GM12878 (cell line): ENCODE measurements at places on chromosomes 1 and 21. TPM values are rescaled to one million over a fixed set of nuclear protein-coding genes. Genes with fewer than 3 reads are reported as not detected.
A peak's percentile ranks its signal among the peaks of the same experiment; 100 is the strongest.

EDN2 gene
- 0.74 and 0.98 TPM in 2 replicates for total RNA-seq

CEP170 gene
- total RNA-seq = 49.4 and 56.5 TPM in 2 replicates

SEMA6C gene
- total RNA-seq = 1.4 and 1.6 TPM in 2 replicates

ITLN2 gene
- total RNA-seq = not detected in 2 replicates

CTSS gene
- 49.9 and 50.3 TPM in 2 replicates for total RNA-seq

CPT2 gene
- total RNA-seq = 26.9 and 29.4 TPM in 2 replicates

SNX7 gene
- total RNA-seq = 0.19 and 0.31 TPM in 2 replicates

ADAMTS4 gene
- total RNA-seq = 0.05 and 0.13 TPM in 2 replicates

ZSCAN20 gene
- 4.4 and 4.7 TPM in 2 replicates for total RNA-seq

STUM gene
- 0.10 TPM in 1 of 2 replicates, not detected in the other for total RNA-seq

DNALI1 gene
- not detected in 2 replicates for total RNA-seq

KRTAP19-1 gene
- not detected in 2 replicates for total RNA-seq

MYCL gene
- total RNA-seq = 1.4 and 1.7 TPM in 2 replicates

REN gene
- not detected in 2 replicates for total RNA-seq

OLIG2 gene
- not detected in 2 replicates for total RNA-seq

DNA sequence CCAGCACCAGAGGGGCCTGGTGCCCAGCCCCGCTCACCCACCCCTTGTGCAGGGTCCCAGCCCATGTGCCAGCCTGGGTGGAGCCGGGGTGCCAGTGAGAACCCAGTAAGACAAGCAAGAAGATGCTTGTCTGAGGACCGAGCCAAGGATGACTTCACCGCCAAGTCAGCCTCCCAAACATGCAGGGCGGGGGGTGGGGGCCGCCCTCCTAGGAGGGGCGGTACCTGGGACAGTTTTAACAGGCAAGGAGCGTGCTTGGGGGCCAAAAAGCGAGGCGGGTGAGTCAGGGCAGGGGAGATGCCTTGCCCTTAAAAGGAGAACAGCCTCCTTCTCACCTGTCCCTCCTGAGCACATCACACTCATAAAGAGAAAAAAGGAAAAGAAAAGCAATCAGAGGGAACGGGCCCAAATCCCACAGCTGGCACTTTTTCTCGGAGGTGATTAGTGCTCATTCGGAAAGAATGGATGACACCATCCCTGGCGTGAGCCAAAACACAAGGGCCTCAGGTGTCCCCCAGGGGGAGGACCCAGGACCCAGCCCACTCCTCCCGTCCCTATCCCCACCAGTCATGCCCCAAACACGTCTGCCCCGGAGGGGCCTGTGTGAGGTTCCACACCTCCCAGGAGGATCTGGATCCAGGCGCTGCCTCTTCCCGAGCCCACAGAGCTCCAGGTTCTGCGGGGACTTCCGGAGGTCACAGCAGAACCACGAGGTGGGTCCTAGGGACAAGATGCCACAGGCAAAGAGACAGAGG lies 77.6 kb upstream of the IFFO2 start:
- DNase-seq = no peak

GRCh38 chr1:243256590-243256989 lies 749 bp downstream of the SDCCAG8 start:
- DNase-seq = no peak

GRCh38 chr1:227725046-227725445 lies 10.1 kb downstream of the JMJD4 start:
- DNase-seq = no peak

DNA sequence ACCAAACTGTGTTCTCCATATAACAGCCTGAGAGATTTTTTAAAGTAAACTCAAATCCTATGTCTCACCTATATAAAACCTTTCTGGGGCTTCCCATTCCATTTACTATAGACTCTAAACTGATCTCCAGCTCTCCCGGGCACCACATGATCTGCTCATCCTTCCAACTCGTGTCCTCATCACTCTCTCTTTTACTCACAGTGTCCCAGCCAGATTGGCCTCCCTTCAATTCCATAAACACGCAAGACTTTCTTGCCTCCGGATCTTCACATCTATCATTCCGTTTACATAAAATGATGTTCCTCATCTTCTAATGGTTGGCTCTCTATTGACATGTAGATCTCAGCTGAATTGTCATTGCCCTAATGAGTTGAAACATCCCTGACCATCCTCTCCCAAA lies 59.4 kb downstream of the ZNF697 start:
- no peak for DNase-seq

- DNase-seq = no peak
Observed at GRCh38 chr1:187877220-187877619, 1048.5 kb downstream of the PLA2G4A start.

DNA sequence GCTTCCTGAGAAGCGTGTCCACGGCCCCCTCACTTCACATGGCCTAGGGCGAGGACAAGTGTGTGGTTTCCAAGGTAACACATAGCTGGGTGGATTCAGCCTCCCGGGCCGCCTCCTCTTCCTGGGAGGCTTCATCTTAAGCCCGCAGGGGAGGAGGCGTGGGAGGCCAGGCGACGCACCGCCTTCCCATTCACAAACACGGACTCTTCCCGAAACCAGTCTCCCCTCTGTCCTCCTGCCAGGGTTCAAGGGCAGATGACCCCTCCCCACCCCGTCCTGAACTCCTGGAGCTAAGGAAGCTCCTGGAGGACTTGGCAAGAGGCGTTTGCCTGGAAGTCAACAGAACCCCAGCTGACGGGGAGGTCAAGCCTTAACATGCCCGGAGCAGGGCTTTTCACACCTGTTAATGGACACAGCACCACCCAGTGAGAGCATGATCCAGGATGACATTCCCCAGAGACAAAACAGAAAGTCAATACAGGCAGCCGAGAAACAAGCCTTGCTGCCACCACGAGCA lies 56.7 kb downstream of the KCNN3 start:
- no peak for DNase-seq

DNA sequence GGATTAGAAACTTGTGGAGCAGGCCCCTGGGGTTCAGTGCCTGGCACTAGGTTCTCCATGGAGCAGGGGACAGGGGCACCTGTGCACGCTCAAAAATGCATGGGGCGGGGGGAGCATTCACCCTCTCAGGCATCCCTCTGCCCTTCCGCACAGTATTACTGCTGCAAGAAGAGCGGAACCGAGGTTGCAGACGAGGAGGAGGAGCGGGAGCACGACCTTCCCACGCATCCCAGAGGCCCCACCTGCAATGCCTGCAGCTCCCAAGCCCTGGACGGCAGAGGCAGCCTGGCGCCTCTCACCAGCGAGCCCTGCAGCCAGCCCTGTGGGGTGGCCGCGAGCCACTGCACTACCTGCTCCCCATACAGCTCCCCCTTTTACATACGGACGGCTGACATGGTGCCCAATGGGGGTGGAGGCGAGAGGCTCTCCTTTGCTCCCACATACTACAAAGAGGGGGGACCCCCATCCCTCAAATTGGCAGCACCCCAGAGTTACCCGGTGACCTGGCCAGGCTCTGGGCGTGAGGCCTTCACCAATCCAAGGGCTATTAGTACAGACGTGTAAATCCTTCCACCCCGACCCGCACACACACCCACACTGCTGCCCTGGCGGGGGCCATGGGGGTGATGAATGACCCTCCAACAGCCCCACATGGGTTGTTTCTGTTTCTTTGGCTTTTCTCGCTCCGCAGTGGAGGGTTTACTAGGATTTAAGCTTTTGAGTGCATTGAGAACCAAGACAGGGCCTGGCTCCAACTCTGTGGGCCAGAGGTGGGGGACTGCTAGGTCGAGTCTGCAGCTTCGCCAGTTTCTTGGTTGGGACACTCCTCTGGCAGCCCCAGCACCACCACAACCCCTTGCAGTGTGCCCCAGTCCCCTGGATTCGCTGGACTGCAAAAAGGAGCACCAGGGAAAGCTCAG lies 63.7 kb downstream of the TOR1AIP2 start:
- DNase-seq = no peak

DNA sequence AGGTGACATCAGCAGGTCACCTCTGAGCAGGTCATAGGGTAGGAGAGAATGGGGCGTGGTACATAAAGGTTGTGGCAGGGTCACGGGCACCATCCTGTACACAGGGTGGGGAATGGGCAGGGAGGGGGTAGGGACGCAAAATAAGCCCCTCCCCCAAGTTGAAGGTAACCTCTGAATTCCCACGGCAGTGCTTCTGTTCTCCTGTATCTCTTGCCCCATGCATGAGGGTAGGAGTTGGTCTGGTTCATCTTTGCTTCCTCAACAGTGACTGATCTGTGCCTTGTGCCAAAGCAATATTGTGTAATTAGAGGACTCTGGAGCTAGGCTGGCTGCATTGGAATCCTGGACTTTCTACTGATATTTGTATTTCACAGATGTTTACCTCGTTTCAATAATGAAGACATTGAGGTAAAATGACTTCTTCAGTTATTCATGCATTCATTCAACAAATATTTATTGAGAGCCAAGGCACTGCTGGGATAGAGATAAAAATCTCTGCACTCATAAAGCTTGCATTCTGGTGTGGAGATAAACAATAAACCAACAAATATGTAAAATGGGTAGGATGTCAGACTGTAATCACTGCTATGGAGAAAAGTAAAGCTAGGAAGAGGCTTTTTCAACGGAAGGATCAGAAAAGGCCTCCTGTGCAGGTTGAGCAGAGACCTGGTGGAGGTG lies 18.4 kb upstream of the GFI1 start:
- no peak for DNase-seq

DNA sequence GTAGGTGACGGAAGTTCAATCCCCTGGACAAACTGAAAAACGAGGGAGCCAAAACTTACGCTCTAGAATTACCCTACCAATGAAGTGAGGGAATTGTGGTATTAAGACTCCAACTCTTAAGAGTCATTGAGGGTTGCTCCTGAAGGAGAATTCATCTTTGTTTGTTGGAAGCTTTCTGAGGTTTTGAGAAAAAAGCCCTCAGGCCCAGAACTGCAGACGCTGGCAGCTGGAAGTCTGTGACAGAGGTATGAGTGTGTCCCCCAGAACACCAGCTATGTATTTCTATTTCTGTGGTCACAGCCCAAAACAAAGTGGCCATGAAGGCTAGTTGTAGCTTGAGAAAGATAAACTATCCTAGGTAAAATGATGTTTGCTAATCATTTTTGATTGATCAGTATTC lies 438.8 kb upstream of the B3GALT2 start:
- DNase-seq = no peak

GRCh38 chr1:7457811-7458210 lies 313.3 kb upstream of the VAMP3 start:
- no peak for DNase-seq

- no peak for DNase-seq
Observed at GRCh38 chr1:160282807-160283206, 2.1 kb downstream of the PEX19 start.

DNA sequence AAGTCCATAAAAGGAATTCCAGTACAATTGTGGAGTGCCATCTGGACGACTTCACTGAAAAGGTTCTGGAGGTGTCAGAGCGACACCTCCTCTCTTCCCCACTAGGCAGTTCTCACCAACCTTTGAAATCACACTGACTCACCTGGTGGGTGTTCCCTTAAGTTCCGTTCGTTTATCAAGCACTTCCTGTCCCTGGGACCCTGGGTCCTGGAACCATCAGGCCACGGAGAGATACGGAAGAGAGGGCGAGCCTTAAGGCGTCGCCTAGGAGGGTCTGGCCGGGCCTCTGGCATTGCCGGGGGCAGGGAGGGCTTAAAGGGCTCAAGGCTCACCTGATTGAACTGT lies 317 bp downstream of the SPAG17 start:
- DNase-seq = no peak

GRCh38 chr1:206929524-206929923 lies 7.8 kb upstream of the FCMR start:
- DNase-seq = no peak

DNA sequence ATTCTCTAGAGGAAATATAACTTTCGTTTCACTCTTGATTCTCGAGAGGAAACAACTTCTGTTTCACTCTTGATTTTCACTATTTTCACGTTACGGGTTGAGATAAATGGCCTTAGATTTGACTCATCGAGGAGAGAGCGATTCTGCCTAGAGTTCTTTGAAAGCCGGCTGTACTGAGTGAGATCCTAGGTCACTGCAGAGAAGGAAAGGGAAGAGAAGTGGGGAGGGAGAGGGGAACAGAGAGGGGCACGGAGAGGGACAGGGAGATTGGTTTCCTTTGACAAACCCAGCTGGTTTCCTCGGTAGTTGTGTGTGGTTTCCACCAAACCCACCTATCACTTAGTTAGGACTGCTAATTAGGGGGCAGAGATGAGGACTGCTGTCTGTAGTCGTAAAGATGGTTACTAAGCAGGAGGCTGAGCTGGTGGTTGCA lies 21.6 kb upstream of the GPR137B start:
- DNase-seq = peak; percentile 48

DNA sequence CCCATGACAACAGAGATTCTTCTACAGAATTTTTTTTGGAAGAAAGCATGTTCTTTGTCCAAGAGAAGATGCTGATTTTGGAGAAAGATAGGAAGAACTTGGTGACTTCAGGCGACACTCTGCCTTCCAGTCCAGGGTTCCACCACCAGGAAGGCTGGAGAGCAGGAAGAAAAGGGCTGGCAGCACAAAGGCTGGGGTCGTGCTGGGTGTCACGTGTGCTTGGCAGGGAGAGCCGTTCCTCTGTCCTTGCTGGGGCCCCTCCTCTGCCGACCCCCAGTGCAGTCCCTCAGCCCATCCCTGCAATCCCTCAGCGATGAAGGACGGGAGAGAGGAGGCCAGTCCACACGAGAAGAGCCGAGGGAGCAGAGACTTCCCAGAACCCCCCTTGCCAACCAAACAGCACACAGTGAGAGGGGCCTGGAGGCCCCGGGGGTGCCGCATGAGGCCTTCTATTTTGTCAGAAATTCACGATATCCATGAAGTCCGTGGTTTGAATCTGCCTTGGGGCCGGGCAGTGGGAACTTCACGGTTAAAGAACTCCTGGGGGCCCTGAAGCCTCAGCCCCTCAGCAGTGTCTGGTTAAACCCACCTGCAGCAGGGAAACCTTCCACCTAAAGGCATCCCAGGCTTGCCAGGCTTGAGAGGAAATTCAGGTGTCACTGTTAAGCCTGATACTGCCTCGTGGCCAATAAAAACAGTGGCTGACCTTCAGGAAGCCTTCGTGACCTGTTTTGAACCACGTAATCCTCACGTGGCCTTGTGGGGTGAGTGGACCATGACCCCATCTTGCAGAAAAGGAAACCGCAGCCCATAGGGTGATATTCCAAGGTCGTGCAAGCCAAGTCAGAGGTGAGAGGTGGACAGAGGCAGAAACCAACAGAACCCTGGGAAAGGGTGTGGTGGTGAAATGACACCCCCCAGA lies 3.4 kb downstream of the KRTAP10-12 start:
- no peak for DNase-seq

- no peak for DNase-seq
Observed at GRCh38 chr1:159882527-159882862, 17.5 kb downstream of the CFAP45 start.

GRCh38 chr21:45818276-45818903 lies 163.2 kb upstream of the COL6A1 start:
- no peak for DNase-seq

- DNase-seq = peak; percentile 79
Observed at GRCh38 chr21:43716376-43717165, 2.4 kb upstream of the PDXK start.

GRCh38 chr1:4689271-4689935 lies 35.0 kb downstream of the AJAP1 start:
- no peak for DNase-seq

DNA sequence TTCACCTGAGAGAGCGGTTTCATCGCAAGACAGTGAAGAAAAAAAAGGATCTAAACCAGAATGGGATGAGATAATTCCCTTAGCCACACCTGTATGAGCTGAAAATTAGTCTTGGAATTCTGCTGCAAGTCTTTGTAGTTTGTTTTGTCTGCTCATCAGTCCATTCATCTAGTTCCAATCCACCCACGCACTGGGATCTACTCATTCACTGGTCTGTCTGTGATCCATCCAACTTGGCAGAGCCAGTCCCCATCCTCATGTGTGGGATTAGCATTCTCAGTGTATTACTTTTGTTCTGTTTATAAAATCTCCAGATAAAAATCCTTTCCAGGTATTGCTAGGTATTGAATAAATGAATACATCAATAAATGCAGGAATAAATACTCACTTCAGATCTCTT lies 266.5 kb upstream of the USP24 start:
- no peak for DNase-seq
